ENCODE measurements at places on chromosomes 1 and 21.
A peak's percentile ranks its signal among the peaks of the same experiment; 100 is the strongest.

DNA sequence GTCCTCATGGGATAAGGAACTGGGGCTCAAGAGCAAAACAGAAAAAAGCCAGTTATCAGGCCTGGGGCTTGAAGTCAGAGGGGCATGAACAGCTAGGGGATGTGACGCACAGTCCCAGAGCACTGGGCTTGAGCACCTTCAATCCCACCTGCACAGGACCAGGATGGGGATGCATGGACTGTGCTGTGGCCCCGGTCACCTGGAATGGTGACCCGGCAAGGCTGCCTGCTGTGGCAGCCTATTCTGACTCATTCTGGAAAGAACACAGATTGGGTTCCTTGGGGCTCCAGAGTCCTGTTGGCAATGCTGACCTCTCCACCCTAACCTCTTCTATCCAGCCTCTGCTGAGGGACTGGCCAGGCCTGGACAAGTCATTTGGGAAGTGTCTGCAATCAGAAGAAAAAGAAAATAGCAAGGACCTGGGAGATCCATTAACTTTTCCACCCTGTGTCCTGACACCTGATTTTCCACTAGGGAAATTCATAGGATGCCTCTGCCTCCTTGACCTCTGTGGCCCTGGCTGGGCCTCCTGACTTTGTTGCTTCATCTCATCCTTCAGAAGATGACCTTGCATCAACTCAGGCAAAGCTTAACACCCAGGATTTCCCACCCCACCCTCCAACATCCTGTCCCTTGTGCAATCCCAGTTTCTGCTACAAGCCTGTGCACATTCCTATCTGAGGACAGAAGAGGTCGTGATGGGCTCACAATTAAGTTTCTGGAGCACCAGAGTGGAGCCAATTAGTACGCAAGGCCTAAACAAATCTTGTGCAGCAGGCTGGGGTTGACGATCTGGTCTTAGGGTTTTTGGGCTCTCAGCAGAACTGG is 17.9 kb upstream of the FMOD start:
- DNase-seq: peak; percentile 58

GRCh38 chr1:23575226-23575810 is 16.0 kb upstream of the ID3 start:
- DNase-seq: no peak

- no peak for DNase-seq
Observed at GRCh38 chr1:66777831-66778230, 23.2 kb downstream of the INSL5 start.

DNA sequence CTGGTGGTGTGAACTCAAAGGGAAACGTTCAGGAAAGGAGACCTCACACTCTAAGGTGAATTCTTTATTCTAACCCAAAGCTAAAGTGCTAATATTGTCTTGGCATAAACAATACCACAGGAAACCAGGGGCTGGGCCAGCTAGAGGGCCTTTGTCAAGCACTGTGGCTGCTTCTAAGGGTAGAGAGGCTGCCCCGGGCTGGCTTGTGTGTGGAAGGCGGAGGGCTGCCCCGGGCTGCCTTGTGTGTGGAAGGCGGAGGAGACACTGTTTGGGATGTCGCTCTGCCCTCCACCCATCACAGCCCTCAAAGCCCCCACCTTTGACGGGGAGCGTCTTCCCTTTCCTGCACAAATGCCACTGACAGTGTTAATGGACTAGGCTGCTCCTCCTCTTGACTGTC is 216.8 kb downstream of the TOMM20 start:
- DNase-seq: no peak

- no peak for DNase-seq
Observed at GRCh38 chr1:174982971-174983689, 16.6 kb upstream of the CACYBP start.

DNA sequence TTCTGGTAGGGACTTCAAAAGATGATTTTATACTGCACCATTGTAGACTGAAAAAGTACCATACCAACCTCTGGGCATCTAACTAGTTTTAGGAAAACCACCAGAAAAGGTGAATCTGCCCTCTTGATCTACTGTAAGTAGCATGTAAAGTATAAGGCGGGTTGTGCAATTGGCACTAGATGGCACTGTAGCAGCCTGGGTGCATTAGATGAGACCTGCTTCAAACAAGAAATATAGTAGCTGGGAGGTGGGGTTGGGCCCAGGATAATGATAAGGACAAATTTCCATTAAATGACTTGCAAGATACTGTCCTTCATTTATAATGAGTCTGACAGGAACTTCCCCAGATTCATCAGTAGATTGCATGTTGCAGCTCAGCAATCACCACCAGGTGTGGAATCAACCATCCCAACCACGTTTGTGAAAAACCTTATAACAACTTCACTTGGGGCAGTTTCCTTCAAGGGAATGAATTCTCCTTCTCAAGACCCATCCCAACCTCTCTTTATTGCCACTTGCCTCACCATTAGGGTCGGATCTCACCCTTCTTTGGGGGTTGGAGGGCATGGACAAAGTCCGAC is 37.3 kb upstream of the IL10 start:
- DNase-seq: no peak

DNA sequence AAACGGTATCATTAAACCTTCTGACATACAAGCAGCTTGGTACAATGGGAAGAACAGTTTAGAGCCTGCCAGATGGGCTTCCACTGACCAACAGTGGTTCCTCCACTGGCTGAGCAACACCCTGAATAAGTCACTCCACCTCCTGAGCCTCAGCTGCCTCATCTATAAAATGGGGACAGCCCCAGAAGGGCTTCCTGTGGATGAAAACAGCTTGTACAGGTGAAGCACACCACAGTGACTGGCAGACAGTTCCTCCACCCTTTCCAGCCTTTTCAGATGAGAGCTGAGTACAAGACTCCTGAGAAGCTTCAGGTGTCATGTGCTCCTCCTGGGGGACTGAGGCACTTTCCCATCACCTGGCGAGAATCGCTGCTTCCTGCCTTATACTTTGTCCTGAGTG is 2.1 kb downstream of the CAPZB start:
- DNase-seq: no peak

DNA sequence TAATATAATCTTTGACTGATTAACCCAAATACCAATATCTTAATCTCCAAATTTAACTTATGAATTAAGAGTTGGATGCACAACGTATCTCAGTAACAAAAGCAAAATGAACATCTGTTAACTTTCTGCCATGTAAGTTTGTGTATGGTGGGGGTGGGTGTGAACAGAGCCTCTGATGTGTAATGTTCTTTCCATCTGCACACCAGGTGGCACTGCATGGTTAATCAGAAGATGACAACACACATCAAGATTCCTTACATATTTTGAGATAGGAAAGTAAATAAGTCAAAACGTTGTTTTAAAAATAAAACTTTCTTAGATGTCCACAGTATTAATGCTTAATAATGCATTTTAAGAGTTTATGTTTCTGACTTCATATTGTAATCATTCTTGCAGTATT is 251.9 kb downstream of the DPYD start:
- peak; percentile 42 for DNase-seq

DNA sequence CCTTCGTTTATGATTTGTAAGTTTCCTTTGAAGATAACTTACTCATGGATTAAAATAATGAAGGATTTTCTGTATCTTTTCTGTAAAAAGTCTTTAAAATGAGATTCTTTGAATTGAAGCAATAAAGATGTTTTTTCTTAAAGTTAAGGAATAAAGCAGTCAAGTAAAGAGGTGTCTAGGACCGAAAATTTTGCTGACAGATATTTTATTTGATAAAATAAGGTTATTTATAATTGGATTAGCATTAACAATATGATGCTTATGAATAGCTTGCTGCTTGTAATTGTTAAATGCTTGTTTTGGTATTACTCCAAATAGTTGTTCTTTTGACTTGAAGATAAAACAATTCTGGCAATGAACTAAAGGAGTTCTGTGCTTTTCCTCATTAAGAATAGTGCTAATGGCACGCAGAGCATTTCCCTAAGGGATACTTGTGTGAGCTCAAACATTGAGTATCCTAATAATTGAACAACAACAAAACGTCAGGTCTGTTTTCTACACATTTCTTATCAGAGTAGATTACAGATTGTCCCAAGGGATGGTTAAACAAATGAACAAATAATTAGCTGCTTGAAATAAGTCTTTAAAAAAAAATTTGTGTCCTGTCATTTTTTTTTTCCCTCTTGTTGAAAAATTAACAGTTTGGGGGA is 16.6 kb downstream of the TSNAX start:
- no peak for DNase-seq

DNA sequence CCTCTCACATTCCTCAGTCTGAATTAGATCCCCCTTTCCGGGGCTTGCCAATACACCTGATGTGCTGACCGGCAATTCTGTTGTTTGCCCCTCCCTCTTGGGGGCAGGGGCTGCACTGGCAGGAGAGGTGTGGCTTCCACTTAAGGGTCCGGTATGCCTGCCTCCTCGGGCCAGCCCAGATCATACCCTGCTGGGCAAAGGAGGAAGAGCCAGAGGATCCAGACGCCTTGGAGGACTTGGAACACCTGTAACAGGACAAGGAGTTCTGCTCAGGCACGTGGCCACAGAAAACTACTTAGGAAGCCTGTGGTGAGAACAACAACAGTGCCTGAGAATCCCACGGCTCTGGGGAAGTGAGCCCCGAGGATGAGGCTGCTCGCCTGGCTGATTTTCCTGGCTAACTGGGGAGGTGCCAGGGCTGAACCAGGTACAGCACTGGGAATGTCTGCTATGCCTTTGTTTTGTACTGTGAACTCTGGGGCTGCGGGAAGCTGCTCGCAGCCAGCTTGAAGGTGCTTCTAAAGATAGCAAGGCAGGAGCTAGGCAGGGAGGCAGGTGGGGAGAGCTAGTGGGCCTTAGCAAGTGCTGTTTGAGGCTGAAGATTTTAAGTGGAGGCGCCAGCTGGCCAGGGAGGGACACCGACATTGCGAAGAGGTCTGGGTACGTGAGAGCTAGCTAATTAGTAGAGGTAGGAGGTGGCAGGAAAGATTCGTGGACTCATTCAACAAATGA is at the start of gene SMPDL3B:
TSS of gene SMPDL3B (plus strand) at position 183 of the 732 bp plus-strand sequence. CDS start at position 367, 184 bp downstream.
- DNase-seq: no peak

DNA sequence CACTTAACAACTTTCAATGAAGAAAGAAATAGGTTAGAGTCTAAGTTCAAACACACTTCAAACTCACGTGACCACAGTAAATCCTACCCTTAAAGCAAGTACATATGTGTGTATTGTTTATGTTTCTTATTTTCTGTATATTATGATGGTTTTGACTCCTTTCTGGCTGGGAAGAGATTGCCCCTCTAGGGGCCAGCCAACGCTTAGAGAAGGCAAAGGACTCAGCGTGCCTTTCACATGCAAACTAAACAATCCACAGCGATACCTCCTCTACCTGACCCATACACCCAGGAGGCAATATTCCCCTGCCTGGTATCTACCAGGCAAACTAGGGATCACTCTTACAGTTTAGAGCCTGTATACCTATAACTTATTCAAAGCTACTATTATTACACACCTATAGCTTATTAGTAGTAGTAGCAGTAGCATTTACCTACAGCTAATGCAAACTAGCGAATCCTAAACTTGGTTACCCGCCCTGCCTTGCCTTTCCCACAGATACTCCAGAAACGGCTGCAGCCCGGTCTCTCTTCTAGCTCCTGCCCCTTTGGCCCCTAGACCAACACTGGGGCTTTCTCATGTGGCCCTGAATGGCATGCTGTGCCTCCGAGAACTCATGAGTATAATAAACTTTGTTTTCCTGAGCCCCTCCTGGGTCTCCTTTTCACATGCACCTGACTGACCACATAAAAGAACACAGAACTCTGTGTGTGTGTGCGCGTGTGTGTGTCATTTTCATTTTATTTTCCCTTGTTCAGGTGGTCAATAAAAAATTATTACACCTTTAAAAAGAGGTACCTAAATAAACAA is 14.0 kb downstream of the NRIP1 start:
- DNase-seq: no peak

DNA sequence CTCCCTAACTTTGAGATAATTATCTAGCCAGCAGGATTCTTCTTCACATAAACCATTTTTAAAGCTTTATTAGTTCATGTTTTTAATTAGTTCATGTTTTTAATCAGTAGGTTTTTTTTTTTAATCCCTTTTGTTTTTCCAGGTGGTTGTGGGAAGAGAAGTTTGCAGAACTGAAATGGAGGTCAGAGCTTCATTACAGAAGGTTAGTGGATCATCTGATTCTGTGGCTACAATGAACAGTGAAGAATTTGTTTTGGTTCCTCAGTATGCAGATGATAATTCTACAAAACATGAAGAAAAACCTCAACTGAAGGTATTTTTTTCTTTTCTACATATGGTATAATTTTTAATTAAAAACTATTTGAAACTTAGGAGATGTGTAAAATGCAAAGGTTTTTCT is 59.7 kb downstream of the RABGAP1L start:
- DNase-seq: no peak

DNA sequence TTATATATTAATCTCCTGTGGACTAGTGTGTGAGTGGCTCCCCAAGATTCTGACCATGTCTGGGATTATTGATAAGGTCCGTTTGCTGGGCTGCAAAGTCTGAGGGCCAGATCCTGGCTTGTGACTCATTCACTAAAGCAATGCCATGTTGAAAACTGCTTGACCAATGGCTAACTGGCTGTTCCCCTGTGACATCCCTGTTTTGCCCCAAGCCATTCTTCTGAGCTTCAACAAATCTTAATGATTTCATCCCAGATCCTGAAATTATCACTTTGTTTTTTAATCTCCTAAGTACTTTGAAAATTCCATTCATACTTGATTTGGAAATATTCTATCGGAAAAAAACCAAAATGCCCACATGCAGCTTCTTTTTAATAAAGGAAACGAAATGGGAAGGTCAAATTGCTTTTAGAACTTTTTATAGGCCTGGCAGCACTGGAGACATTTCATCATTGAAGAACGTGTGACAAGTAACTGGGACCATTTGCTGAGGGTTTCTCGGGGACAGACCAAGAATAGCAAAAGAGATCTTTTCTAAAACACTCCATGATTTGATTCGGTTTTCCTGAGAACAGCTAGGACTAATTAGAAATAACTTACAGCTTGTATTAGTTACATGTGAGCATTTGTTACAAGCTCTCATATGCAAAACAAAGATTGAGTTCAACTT is 121.3 kb downstream of the TGFB2 start:
- DNase-seq: no peak

All from HFF-Myc (cell line).